ENCODE measurements at places on chromosomes 16 and 17.

DNA sequence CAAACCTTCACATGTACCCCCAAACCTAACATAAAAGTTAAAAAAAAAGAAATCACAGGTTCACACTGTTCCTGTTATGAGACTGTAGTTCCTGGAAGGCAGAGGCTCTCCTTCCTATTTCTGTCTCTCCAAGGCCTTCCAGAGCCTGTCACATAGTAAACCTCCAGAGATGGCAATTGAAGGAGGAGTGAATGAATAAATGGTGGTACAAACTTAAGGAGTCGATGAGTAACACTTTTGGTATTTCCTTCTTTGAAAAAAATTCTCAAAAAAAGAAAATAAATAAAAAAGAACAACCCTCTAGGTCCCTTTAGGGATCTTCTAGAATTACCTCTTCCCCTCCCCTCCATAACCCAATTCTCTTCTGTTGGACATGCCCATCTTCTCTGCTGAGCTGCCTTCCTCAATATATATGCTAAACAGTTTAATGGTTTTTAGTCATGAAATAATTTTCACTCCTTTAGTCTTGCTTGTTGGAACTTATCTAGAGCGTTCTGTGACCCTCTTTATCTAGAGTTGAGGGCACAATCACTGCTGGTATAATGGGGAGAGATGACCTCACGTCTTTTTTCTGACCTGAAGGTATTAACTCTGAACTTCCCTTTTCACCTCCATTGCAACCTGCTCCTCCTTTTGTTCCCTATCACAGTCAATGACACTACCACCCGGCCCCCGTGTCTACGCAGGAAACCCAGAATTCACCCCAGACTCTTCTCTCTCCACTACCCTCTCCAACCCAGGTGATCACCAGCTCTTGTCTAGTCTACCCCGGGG is 1.7 kb upstream of the TAF15 start:
- no peak for DNase-seq

- no peak for DNase-seq
Measured at GRCh38 chr17:1649844-1650501, at the start of gene RILP. Gene RILP, minus strand, starts transcription at chr17:1649866. Its CDS starts 62 bp downstream, at chr17:1649804.

DNA sequence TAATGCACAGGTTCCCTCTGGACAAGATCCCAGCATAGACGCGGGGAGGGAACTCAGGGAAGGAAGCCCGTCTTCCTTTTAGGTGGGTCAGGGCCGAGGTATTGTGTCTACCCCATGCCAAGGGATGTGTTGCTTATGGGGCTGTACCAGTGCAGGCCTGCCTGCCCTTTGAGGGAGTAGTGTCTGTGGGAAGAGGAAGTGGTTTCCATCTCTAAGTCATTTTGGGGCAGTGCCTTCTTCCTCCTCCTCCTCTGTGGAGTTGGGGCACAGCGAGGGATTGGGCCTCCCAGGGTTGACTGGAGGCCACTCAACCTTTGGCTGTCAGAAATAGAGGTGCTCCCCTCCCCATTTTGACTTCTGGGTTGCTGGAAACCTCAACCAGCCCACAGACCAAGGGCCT is 26.5 kb downstream of the GJD3 start:
- no peak for DNase-seq

DNA sequence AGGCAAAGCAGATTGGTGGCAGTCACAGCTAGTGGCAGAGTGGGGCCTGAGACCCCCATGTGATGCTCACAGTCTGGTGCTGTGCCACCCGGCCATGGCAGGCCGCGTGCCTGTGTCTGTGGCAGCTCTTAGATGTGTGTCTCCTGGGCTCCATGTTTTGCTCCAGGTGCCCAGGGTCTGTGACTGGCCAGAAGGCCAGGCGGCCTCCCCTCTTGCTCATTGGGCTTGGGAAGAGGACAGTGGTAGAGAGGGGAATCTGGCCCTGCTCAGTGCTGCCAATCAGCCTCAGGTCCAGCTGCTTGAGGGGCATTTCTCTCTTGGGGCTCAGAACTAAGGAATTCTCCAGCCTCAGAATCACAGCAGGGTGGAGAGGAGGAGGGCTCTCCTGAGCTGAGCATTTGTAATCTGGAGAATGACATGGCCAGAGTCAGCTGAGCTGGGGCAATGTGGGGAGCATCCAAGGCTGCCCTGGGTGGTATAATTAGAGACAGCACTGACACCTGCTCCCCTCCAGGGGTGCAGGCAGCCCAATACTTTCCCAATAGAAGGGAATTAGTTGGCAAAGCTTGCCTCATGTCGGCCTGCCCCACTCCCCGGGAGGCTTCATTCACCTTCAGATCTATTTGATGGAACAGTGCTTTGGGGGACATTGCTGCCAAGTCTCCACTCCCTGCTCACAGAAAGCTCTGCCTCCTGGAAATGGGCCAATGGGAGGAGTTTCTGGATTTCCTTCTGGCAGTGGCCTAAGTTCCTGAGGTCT is 2.7 kb upstream of the LASP1NB start:
- DNase-seq, result no peak

GRCh38 chr17:56599566-56599965 is 6.1 kb downstream of the NOG start:
- no peak for DNase-seq

GRCh38 chr17:63178530-63178929 is 212.5 kb downstream of the TANC2 start:
- DNase-seq, result no peak

DNA sequence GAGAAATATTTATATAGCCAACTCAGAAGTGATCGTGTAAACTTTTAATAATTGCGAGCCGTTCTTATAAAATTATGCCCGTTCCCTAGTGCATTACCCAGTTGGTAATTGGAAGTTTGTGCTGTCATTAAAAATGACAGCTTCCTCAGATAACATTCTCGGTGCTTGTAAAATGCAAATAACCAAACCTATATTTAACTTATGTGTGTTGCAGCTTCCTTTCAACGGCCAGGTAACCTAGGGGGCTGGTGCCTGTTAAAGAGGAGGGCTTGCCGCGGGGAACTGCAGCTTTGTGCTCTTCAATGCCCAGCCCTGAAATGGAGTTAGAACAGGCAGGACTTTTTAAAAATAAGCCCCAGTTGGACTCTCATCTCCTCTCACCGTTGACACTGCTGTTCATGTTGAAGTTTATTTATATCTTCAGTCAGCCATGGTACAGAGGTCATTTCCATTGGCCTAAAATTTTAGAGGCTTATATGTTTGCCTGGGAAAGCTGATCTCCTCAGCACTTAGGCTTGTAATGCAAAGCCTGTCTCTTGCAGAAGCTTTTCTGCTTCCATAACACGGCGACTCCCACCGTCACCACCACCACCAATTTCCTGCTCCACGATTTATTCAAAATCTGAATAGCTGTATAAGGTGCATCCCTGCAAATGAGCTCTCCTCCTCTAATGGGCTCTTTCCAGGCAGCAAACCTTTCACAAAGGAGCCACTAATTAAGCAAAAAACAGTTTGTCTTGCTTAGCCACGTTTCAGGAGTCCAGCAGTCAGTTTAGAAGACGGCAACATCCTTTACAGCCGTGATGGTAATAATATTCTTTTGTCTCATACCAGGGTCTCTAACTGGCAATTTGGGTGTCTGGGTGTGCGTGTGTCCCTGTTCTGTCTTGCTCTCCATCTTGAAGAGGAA is 74.7 kb downstream of the RPA1 start:
- DNase-seq, result no peak
